HFFc6 (cell line): ENCODE measurements at places on chromosomes 3 and 15. TPM values are rescaled to one million over a fixed set of nuclear protein-coding genes. Genes with fewer than 3 reads are reported as not detected.

CHRM5 gene
- not detected in 3 replicates for total RNA-seq

UNC13C gene
- not detected in 3 replicates for total RNA-seq

CPNE9 gene
- total RNA-seq: not detected in 3 replicates

APOD gene
- 0.38 to 0.44 TPM in 2 of 3 replicates, not detected in the other for total RNA-seq

CLDN16 gene
- total RNA-seq: not detected in 3 replicates

AADAC gene
- total RNA-seq: not detected in 3 replicates

RHOV gene
- 0.14 to 0.35 TPM (median 0.18 TPM) in 3 replicates for total RNA-seq

MGLL gene
- total RNA-seq: 118 to 140 TPM (median 129 TPM) in 3 replicates

HAUS2 gene
- total RNA-seq: 18.0 to 25.2 TPM (median 24.7 TPM) in 3 replicates

GOLGA6L7 gene
- not detected in 2 replicates for total RNA-seq

SPTBN5 gene
- total RNA-seq: 0.15 to 0.57 TPM (median 0.24 TPM) in 3 replicates

AKAP13 gene
- 36.6 to 54.8 TPM (median 43.1 TPM) in 3 replicates for total RNA-seq

CHRNA7 gene
- total RNA-seq: not detected in 3 replicates

ELP6 gene
- 28.8 and 32.3 TPM in 2 replicates for total RNA-seq

FBN1 gene
- total RNA-seq: 620 to 730 TPM (median 726 TPM) in 3 replicates

CCDC80 gene
- 326 to 384 TPM (median 372 TPM) in 3 replicates for total RNA-seq

MRAS gene
- 73.0 to 91.8 TPM (median 75.4 TPM) in 3 replicates for total RNA-seq

GHSR gene
- not detected in 3 replicates for total RNA-seq

GRCh38 chr3:159907828-159908227, 80.8 kb upstream of the IL12A start:
- no peak for DNase-seq

- DNase-seq: no peak
These were observed 8.0 kb downstream of the KLHL25 start for GRCh38 chr15:85786781-85787114.

DNA sequence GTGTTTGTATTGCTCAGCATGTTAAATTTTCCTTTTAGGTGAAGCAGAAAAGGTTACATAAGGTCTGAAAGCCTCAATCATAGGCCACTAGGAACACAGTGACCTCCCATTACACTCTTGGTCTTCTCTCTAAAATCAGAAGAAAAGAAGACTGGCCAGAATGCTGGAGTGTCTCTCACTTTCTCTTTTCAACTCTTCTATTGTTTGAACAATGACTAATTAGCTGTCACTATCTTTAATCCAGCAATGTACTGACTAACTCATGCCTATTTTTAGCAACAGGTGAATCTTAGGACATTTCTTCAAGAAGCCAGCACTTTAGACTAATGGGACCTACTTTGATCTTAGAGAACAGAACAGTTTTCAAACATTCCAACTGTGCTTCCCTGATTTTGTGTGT, 142.8 kb downstream of the TGFBR2 start:
- DNase-seq: no peak

DNA sequence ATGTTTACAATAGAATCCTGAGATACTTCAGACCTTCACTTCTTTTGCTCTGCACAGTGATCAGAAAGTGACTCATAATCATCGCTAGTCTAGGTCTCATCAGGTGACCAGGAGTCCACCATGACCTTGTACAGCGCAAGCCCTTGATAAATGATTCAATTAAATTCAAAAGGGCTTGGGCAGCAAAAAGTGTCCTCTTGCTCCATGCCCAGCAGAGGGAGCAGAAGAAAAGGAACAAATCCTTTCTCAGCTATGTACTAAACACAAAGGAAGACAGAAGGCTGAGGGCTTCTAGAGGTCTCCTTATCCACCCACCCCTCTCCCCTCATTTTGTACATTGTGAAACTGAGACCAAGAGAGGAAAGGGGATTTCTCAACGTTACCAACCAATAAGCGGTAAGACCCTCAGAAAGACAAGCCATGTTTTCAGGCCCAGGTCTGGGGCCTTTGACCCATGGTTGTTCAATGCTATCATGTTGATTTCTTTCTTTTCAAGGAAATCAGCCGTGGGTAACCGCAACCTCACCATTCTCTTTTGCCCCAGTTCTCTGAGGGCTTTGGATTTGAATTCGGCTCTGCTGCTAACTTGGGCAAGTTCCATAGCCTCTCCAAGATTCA, 74.8 kb downstream of the AQP9 start:
- DNase-seq: peak; percentile 48

- DNase-seq: no peak
These were observed 122.4 kb downstream of the XXYLT1 start for GRCh38 chr3:195148549-195148948.

DNA sequence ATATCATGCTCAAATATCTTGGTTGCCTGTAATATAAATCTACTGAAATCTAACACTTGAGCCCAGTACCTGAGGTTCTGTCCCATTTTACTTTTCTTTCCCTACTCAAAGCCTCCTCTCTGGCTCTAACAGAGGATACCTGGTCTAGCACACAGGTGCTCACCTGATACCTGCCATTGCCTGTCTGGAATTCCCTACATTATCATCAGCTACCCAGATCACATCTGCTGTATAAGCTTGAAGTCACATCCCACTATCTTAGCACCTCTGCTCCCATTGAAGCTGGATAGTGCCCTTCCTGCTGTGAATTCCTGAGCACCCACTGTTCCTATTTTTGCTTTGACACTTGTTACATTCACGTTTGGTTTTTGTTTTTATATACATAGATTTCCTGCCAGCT, 30.5 kb downstream of the GYG1 start:
- no peak for DNase-seq

- DNase-seq: peak; percentile 86
These were observed 43.2 kb upstream of the CMSS1 start for GRCh38 chr3:99774467-99774866.

DNA sequence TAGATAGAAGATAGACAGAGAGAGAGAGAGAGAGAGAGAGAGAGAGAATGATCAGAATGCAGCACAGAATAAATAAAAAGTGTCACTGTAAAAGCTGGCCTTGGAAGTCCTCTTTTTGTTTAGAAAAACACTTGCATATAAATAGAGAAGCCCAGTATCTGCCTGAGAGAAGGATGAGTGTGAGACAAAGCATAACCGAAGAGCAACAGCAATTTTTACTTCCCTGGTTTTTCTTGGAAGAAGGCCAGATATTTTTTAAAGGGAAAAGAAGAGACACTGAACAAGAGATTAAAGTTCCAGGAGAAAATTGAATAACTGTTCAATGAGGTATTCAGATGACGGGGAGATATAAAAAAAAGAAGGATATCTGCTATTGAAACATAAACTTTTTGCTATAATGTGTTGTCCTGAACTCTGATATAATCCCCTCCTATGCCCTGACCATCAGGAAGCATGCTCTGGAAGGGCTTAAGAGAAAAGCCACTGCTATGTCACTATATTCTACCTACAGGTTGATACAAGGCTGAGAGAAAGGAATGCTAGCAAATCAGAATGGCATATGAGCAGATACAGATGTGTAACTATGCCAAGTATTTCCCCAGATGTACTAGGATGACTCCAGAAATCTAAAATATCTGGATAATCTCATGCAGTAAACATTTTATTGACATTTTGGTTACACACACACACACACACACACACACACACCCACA, 358.9 kb downstream of the RBMS3 start:
- no peak for DNase-seq

GRCh38 chr15:48798319-48798718, 12.6 kb downstream of the CEP152 start:
- DNase-seq: no peak

DNA sequence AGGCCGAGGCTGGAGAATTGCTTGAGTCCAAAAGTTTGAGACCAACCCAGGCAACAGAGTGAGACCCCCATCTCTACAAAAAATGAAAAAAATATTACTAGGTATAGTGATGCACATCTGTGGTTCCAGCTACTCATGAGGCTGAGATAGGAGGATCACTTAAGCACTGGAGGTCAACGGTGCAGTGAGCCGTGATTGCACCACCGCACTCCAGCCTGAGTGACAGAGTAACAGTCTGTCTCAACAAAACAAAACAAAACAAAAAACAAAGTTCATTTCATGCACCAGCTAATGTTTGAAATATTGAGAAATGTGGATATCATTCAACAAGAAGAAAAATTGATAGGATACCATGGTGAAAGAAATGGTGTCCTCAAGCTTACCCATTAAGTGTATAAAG, 450.5 kb upstream of the TPRG1 start:
- no peak for DNase-seq

- DNase-seq: no peak
These were observed 18.7 kb downstream of the WWTR1 start for GRCh38 chr3:149639093-149639486.

DNA sequence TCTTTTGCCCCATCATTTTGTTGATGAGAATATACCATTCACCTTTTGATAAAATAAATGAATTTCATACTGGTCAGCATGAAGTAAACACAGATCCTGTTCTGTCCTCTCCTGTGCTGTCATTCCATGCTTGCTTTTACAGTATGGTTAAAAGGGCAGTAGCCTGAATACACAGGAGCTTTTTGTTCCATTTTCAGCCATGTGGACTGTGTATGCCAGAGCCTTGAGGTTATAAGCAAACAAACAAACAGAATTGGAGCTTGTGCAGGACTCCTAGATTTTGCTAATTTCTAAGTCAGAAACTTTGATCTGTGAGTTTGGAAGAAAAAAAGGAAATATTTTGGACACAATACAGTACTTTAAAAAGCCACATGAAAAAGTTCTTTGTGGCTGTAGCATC, 91.9 kb downstream of the LRRC28 start:
- no peak for DNase-seq

GRCh38 chr3:177035676-177036075, 161.6 kb downstream of the TBL1XR1 start:
- DNase-seq: no peak

DNA sequence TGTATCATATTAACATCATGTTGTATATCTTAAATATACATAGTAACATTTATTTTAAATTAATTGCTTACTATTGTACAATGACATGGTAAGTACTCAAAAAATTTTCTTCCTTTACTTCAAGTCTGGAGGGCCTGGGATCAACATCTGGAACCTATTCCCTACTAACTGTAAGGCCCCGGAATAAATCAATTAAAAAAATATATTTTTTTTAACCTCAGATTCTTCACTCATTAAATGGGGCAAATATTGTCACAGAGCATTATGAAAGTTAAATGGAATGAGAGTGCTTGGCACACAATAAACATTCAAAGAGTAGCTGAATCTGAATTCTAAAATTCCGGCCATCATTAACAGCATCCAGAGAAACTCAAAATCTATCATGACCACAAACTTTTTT, 16.5 kb downstream of the GSK3B start:
- DNase-seq: no peak

- DNase-seq: no peak
These were observed 51.5 kb upstream of the DCUN1D1 start for GRCh38 chr3:183031826-183032225.

DNA sequence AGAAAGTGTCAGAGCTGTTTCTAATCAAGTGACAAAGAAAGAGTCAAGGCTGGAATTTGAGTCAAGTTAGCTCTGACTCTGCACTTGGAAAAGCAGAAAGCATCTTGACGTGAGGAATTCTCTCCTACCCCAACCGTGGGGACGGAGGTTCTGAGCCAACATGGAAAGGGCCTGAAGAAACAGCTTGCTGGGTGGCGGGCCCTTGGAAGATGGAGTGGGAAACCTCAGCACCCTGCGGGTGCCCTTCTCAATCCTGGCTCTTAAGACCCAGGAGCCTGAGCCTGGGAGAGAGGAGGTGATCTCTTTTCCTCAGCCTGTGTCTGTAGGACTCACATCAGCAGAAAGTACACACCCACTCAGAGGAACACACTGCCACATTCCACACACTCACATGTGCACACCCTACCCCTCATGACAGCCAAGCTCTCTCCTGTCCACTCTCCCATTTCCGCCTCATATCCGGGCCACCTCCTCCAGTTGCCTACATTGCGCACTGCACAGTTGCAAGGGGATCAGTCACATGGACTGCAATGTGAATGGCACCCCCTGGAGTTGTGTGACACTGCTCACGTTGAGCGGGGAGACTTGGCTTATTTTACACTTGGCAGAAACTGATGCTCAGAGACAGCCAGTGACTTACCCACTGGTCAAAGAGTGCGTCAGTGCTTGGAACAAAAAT, 101.5 kb upstream of the SLC6A6 start:
- DNase-seq: no peak

GRCh38 chr3:29763115-29763514, 482.2 kb downstream of the RBMS3 start:
- no peak for DNase-seq

GRCh38 chr3:12706504-12707253, 42.8 kb upstream of the RAF1 start:
- peak; percentile 79 for DNase-seq

DNA sequence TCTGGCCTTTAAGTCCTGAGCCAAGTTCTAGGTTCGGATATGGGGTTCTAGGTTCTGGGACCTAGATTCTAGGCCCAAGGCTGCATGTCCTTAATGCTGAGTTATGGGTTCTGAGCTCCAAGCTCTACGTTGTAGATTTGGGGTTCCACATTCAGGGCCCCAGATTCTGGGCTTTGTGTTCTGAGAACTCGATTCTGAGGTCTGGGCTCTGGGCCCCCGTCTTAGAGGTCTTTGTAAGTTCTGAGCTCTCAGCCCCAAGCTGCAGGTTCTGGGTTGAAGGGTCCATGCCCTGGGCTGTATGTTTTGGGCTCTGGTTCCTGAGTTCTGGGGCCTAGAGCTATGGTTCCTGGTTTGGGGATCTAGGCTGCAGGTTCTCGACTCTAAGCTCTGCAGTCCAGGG, 10.0 kb upstream of the DNAJB8 start:
- no peak for DNase-seq

GRCh38 chr15:62365795-62366442, 200.8 kb upstream of the C2CD4B start:
- no peak for DNase-seq

DNA sequence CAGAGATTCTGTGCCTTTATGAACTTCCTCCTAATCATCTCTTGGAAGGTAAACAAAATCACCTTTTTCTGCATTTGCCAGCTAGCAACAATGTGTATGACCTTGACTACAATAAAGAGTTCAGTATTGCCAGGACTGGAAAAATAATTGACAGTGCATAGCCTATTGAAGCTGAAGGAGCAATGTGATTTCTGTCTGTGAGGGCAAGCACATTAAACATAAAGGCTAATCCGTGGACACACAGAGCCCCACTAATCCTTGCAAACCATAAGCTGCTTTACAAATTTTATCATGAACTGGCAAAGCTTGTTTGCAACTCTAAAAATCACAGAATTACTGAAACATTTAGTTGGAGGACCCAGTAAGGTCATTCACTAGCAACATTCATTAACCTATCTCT, 563.8 kb downstream of the PYDC2 start:
- no peak for DNase-seq

- no peak for DNase-seq
These were observed 61.6 kb upstream of the RYK start for GRCh38 chr3:134312072-134312872.

GRCh38 chr15:89772932-89773583, 3.1 kb upstream of the MESP2 start:
- DNase-seq: peak; percentile 19

DNA sequence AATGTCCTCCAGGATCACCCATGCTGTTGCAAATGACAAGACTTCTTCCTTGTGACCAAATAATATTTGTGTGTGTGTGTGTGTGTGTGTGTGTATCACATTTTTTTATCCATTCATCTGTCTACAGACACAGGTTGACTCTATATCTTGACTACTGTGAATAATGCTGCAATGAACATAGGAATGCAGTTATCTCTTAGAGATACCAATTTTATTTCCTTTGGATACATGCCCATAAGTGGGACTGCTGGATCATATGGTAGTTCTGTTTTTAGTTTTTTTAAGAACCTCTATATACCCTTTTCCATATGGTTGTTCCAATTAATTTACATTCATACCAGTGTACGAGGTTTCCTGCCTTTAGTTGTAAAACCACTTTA, 41.7 kb downstream of the GPR176 start:
- no peak for DNase-seq

GRCh38 chr3:51967384-51968169, at the start of gene PCBP4:
Gene PCBP4 (minus strand): TSS chr3:51967454. CDS start chr3:51961240, 6,214 bp downstream.
- peak; percentile 40 for DNase-seq
